ENCODE measurements at places on chromosomes 2 and 18.

DNA sequence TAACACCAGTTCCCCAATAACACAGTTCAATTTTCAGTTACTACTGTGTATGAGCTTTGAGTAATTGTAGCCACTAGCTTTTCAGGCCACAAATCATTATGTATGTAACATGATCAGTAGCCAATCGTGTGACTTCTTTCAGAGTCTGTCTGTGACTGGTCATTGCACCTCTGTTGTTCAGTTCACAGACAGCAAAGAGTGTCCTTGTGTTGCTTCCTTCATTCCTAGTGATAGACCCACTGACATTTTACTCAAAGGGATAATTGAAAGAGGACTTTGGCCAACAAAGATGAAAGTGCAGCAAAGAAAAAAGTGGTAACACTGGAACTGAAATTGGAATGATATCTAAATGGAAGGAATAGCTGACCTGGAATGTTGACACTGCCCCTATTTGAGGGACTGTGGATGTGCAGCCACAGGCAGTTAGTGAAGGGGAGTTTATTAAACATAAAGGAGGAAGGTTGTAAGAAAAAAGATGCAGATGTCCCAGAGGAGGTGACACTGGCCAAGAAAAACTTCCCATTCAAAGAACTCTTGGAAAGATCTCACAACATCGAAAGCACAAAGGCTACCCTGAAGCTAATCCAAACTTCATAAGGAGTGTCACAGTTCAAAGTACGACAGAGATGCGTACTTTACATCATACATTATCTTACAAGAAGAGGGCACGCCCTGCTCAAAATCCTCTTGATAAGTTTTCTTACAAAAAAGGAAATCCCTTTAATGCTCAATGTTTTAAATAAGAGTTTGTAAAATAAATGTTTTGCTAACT, 19.3 kb downstream of the TTC39C start:
- no peak for DNase-seq

DNA sequence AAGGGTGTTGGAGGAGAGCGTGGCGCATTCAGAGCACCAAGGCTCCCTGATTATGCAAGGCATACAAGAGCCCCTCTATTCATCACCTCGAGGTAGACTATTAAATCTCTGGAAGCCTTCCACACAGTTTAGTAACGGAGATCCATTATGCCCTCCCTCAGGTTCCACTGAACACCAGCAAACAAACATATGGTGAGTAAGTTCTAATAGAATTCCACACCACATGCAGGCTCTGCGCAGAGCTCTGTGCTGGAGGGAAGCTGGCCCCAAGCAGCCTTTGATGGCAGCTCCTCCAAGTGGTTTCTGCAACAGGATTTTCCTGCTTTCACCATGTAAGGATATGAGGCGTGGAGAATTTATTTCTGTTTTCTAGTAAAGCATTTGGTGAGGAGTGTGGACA, 238.6 kb downstream of the C1D start:
- DNase-seq = no peak

DNA sequence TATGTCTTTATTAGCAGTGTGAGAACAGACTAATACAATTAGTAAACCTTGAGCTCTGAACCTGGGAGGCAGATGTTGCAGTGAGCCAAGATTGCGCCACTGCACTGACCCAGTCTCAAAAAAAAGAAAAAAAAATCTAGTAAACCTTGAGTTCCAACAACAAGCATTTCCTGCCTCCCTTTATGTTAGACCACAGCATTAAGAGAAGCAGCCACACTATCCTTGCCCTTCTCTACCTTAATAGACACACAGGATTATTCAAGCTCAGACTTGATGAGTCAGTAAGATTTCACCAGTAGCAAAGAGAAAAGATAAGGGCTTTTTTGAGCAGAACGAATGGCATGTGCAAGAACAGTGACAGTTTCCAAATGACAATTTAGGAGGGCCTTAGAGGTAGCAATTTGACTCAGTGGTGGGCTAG, 18.0 kb upstream of the GLS start:
- DNase-seq = no peak

GRCh38 chr2:99880964-99881294, 261.5 kb downstream of the AFF3 start:
- no peak for DNase-seq

DNA sequence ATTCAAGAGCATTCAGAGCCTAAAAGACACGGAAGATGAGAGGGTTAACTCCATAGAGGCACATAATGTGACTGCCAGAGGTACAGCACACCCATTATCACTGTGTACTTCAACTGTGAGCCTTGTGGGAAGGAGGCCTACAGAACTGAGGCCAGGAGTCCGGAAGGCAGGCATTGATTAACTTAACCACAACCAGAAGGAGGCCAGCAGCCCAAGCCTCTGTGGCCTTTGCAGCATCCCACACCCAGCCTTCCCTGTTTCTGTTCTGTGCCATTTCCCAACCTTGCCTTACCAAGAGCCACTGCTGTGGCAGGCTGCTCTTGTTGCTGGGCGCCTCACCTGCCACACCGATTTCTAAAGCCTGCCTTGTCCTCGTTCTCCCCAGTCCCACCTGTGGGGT, 27.2 kb downstream of the SIGLEC15 start:
- no peak for DNase-seq

- no peak for DNase-seq
Observed at GRCh38 chr2:115574667-115575066, 1132.2 kb downstream of the DPP10 start.

GRCh38 chr2:127024769-127025358, 82.1 kb downstream of the BIN1 start:
- peak; percentile 53 for DNase-seq

Data from cerebellar nuclear complex (tissue), 1 donor.